ENCODE measurements at places on chromosomes 6 and 20. TPM values are rescaled to one million over a fixed set of nuclear protein-coding genes. Genes with fewer than 3 reads are reported as not detected.

The PI16 gene
- total RNA-seq = 2.5 TPM

The GCNT2 gene
- 25.1 TPM for total RNA-seq

The RAD21L1 gene
- total RNA-seq = not detected

The DNAH8 gene
- 0.03 TPM for total RNA-seq

Measured in left lung (tissue), 14 donors.